ENCODE measurements at places on chromosomes 6 and 20.

DNA sequence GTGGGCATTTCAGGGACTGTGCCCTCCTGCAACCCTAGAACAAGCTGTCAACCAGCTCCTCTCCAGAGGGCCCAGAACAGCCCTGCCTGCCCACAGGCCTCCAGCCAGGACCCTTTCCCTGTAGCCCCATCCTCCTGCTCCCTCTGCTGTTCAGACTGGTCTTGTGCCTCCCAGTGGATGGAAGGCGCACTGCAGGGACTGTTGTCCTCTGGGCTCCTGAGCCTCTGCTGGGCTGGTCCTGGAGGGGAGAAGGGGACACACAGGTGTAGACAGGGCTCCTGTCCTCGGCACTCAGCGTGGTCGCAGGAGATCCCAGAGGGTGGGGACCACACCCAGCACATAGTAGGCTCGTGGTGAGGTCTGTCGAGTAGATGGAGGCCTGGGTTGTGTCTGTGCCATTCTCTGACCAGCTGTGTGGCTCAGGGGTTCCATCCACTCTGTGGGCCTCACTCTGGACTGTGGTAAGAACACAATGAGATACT is 11.5 kb downstream of the ITPR3 start:
- peak; percentile 33 for DNase-seq

GRCh38 chr6:136073216-136073615 is 176.9 kb downstream of the MTFR2 start:
- DNase-seq: peak; percentile 63

DNA sequence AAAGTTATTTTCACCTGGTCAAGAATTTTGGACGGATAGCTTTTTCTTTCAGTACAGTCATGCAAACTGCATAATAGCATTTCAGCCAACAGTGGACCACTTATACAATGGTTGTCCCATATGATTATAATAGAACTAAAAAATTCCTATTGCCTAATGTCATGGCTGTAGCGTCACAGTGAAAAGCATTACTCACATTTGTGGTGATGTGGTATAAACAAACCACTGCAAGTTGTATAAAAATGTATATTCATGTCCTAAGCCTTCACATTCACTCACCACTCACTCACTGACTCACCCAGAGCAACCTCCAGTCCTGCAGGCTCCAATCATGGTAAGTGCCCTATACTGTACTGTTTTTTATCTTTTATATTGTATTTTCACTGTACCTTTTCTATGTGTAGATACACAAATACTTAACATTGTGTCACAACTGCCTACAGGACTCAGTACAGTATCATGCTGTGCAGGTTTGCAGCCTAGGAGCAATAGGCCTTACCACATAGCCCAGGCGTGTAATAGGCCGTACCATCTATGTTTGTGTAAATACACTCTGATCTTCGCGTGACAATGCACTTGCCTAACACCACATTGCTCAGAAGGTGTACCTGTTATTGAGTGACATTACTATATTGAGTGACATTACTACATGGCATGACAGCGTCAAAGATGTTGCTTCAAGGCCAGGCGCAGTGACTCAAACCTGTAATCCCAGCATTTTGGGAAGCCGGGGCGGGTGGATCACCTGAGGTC is 17.9 kb downstream of the ABHD12 start:
- DNase-seq: peak; percentile 96

DNA sequence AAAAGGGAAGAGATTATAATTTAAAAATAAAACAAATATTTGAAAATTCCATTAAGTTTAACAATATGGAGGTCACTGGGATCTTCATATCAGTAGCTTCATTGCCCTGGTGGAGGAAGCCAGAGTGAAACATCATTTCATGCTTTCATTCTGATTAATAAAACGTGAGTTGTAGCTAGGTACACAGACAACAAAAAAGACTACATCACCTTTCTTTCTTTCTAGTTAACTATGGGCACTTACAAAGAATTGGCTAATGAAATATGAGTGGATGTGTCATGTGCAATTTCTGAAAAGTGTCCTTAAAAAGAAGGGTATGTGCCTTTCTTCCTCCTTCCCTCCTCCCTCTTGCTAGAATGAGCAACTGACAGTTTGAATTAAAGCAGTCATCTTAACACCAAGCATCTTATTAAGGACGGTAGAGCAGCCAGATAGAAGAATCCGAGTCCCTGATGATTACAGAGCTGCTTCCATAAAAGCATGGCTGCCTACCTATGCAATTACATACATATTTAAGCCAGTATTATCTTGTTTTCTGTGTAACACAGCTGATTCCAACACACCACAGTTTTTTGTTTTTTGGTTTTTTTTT is 3.4 kb downstream of the SERAC1 start:
- DNase-seq: no peak

GRCh38 chr6:169802790-169803189 is 51.4 kb downstream of the ERMARD start:
- DNase-seq: no peak

- DNase-seq: peak; percentile 76
These were observed 159.9 kb upstream of the TOP1 start for GRCh38 chr20:40868551-40869217.

- DNase-seq: no peak
These were observed 282.7 kb downstream of the ADGB start for GRCh38 chr6:146881228-146882181.

DNA sequence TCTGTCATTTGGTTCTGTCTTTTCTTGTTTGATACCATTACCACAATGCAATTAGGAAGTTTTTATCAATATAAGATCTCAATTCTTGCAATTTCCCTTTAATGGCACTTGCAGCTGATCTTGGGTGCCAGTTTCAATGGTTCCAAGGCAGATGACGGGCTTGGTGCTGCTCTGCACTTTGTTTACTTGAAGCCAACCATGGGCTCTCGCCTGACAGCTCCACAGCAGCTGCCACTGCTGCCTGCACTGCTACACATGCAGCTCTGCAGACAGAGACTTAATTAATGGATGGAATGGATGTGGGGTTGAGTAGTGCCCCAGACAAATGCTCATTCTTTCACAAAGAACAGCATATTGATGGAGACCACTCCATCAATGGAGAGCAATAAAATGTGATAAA is 1024.3 kb upstream of the EPHA7 start:
- DNase-seq: no peak

- DNase-seq: peak; percentile 64
These were observed 39.2 kb upstream of the TLDC2 start for GRCh38 chr20:36836591-36837269.

GRCh38 chr20:58637466-58638213 is 13.4 kb upstream of the STX16 start:
- DNase-seq: no peak

GRCh38 chr6:25454136-25454535 is 175.0 kb downstream of the CARMIL1 start:
- DNase-seq: peak; percentile 9

DNA sequence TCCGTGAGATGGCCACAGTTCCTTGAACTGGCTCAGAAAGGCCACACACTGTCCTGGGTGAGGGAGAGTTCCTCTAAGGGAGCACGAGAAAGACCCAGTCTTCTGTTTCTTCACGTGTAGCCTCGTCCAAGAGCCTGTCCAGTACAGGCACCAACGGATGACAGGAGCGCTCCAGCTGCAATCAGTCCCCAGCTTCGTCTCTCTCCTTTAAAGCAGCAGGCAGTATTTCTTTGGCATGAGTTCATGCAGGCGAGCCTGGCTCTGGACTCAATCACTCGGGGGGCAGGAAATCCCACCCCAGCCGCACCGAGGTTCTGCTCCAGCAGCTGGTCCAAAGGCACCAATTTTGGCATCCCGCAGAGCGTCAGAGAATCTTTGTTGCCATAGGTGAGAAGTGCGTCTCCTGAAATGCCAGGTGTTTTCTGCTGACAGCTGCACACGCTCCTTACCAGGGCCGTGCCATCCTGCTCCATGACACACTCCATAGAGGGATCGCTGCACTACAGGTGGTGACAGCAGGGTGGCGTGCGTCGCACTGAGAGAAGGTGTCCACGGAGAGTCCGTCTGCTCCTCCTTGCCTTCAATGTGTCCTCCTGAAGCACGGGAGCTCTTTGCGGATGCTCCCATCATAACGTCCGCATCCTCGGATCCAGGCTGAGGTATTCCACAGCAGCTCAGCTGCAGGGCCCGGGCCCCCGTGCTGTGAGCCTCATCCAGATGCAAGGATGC is 59.6 kb upstream of the AFDN start:
- no peak for DNase-seq

- peak; percentile 58 for DNase-seq
These were observed 105.8 kb upstream of the NOX3 start for GRCh38 chr6:155561257-155561965.

- DNase-seq: peak; percentile 50
These were observed 13.9 kb downstream of the PTK7 start for GRCh38 chr6:43089874-43090558.

DNA sequence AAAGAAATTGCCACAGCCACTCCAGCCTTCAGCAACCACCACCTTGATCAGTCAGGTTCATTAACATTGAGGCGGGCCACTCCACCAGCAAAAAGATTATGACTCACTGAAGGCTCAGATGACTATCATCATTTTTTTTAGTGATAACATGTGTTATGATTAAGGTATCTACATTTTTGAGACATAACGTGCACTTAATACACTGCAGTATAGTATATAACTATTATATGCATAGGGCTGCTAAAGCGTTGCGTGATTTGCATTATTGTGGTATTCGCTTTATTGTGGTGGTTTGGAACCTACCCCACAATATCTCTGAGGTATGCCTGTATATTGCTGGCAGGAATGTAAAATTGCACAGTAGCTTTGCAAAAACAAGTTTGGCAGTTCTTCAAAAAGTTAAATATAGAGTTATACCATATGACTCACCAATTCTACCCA is 6.8 kb upstream of the RIPK1 start:
- DNase-seq: peak; percentile 98

DNA sequence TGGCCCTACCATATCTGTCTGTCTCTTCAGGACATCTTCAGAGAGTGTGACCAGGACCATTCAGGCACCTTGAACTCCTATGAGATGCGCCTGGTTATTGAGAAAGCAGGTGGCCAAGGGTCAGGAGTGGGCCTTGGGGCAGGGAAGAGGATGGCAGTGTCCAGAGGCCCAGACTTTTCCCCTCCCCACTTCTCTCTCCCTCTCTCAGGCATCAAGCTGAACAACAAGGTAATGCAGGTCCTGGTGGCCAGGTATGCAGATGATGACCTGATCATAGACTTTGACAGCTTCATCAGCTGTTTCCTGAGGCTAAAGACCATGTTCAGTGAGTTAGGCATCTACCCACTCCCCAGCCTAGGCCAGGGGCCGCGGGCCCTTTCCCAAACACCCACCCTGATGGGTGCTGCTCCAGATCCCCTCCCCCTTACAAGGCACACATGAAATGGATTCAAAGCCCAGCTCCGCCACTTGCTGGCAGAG is 24.3 kb downstream of the CAPN11 start:
- DNase-seq: no peak

DNA sequence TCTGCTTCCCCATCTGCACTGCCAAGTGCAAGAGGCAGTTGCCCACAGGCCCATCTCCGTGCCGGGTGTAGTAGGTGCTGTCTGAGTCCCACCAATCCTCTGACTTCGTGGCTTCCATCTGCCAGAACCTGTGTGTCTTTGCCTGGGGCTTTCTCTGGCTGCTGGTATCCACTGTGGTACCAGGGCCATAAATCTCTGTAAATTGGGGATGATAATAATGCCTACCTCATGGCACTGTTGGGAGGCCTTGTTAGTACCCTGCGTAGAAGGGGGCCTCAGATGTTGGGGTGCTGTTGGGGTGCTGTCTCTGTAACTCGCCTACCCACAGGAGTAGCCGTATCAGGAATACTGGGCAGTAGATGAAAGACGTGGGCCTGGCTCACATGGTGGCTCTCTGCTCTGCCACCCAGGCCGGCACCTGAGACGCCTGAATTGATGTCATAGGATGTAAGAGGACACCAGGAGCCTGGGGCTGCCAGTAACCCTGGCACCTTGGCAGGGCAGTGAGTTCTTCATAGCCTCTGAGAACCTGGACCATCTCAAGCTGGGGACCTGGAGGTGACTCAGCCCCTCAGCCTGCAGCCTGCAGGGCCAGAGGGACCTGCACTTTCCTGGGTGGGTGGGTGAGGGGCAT is 94.1 kb upstream of the RNF24 start:
- no peak for DNase-seq

- DNase-seq: no peak
These were observed 186.1 kb downstream of the BMP2 start for GRCh38 chr20:6953611-6954010.

DNA sequence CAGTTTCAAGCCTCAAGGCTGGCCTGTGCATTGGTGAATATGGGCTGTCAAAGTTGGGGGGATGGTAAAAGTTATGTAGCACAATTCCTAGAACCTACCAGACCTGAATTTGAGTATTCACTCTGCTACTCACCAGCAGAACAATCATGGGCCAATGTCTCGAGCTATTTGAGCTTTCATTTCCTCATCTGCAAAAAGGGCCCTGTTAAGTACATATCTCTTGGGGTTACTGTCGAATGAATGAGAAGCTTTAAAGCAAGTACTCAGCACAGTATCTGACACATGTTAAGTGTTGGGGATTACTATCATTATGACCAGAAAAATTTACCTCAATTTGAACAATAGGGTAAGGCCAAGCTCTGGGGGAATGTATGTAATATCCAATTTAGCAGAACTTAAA is 13.5 kb upstream of the ENPP4 start:
- no peak for DNase-seq

GRCh38 chr6:154479771-154480639 is 30.5 kb downstream of the CNKSR3 start:
- peak; percentile 84 for DNase-seq

DNA sequence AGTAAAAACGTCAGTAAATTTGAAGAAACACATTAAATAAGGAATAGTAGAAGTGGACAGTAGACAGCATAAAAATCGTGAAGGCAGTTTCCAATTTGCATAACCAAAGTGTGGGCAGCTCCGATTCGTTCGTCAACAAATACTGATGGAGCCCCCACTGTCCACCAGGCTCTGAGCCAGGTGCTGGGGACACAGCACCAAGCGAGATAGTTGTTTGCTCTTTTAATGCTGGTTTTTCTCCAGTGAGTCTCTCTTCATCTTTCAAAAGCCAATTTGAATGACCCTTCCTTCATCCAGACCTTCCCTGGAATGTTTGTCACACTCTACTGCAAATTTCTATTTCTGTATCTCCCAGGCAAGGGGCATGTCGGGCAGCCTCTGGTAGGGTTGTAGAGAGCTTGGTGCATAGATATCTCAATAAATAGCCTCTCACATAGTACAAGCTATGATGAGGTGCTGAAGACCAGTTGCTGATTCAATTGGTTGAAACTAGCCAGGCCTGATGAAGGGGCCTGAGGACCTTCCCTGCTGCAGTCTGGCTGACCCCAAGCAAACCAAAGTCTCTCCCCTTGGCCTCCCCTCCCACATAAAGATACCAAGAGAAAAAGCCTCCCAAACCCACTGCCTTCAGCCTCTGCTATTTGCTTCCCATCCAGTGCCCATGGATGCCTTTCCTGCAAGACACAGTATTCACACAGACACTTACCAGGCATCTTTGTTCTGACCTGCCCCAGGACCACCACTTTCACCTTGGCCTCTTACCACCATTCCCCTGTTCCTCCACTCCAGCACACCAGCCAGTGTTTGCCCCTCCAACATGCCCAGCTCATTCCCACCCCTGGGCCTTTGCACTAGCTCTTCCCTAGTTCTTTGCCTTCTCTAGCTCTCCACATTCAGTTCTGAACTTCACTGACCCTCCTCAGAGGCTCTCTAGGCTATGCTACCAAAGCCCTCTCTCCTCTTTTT is 125.2 kb downstream of the CEBPB start:
- no peak for DNase-seq
